HepG2 (cell line): ENCODE measurements at places on chromosomes 13 and 19. TPM values are rescaled to one million over a fixed set of nuclear protein-coding genes. Genes with fewer than 3 reads are reported as not detected.

DNA sequence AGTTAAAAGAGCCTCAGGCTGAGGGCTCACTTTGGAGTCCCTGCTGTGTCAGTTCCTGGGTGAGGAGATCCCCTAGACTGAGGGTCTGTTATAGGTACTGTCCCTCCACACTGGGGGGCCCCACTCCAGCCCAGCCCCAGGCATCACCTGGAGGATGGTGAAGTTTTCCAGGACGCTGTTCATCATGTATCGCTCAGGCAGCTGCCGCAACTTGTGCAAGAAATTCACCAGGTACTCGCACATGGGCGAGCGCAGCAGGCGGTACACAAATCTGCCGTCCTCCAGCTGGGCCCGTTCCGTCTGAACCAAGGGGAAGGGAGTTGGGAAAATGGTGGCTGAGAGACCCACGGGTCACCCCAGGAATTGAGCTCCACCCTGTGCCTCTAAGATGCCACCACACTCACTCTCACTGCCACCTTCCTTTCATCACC, 7.1 kb downstream of the CD37 start:
- DNase-seq: no peak

GRCh38 chr19:36265064-36265463, 50.2 kb downstream of the ZNF146 start:
- no peak for DNase-seq

- no peak for DNase-seq
These were observed 101.4 kb downstream of the UQCRFS1 start for GRCh38 chr19:29111576-29111975.

Gene MPV17L2
- total RNA-seq: 13.0 and 16.7 TPM in 2 replicates

Gene SYNGR4
- not detected in 2 replicates for total RNA-seq

DNA sequence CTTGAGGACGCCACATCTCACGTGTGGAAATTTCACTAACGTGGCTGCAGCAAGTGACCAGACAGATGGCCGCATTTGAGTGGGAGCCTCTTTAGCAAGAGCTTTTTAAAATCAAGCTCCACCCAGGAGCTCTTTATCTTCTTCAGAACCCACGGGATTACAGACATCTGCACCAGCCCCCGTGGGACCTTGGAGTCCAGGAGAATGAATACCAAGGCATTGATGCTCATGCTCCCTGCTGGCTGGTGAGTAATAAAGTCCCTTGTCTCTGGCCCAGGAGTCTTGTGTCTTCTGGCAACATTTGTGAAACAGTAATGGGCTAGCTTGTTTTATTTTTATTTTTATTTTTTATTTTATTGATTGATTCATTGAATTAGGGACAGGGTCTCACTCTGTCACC, 64.4 kb downstream of the TRPM4 start:
- no peak for DNase-seq

- no peak for DNase-seq
These were observed 10.2 kb downstream of the LRP3 start for GRCh38 chr19:33204136-33204973.

- DNase-seq: no peak
These were observed 79.2 kb downstream of the LRCH1 start for GRCh38 chr13:46632176-46632575.

- no peak for DNase-seq
These were observed 10.4 kb downstream of the SMARCA4 start for GRCh38 chr19:10971107-10971726.

Gene F7
- total RNA-seq: 7.2 and 12.6 TPM in 2 replicates

Gene ERICH6B
- not detected in 2 replicates for total RNA-seq

Gene ANGPTL8
- 9.8 and 27.3 TPM in 2 replicates for total RNA-seq

- DNase-seq: peak; percentile 53
These were observed 26.3 kb downstream of the ZNF844 start for GRCh38 chr19:12090807-12091206.
